Activated CD8-positive, alpha-beta memory T cell treated with anti-CD3 and anti-CD28 coated beads for 4 hours (primary cell): ENCODE measurements at places on chromosomes 13 and 19.

DNA sequence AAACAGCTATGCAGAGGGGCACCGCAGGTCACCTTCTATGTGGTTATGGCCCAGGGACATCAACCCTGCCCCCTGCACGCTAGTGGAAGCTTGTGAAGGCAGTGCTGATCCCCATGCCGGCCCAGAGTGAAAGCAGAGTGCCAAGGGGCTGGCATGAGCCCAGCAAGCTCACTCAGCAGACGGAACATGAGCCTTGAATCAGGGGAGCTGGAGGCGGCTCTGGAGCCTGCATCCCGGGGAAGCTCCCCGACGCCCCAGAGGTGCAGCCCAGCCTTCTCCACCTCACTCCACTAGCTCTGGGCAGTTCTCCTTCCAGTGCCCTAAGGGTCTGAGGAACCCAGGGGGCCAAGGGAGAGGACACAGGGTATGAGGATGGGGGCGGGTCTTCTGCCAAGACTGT is 19.0 kb upstream of the ISYNA1 start:
- no peak for DNase-seq

DNA sequence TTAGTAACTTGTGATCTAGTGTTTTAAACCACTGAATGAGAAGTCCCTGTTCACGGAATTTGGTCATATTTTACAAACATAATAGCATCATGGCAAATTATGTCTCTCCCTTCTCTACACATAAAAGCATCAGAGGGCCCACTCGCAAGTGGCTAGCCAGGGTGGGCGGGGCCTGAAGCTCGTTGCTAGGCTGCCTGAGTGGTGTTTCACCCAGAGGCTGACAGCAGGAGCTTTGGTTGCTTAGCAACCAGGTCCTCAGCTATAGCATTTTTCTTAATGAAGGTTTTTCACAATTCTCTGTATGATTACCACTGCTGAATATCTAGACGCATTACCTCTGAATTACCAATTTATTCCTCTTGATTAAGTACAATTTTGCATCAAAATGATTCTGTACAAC is 126.5 kb downstream of the NALCN start:
- DNase-seq = no peak

- DNase-seq = no peak
Measured at GRCh38 chr19:29215322-29215845, 2.4 kb upstream of the UQCRFS1 start.

DNA sequence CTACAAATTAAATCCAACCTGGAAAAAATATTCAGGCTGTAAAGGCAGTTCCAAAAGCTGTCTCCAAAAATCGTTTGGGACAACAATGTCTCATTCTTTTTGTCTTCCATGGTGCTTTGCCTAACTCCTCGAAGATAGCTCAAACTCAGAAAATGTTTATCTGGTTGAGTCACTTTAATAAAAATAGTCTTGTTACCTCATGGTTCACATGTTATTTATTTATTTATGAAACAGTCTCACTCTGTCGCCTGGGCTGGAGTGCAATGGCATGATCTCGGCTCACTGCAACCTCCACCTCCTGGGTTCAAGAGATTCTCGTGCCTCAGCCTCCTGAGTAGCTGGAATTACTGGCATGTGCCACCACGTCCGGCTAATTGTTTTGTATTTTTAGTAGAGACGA is 4.9 kb upstream of the BRD4 start:
- DNase-seq = no peak

GRCh38 chr19:45670670-45671453 is 2.8 kb downstream of the GIPR start:
- no peak for DNase-seq

GRCh38 chr13:94707400-94708021 is 4.8 kb downstream of the SOX21 start:
- no peak for DNase-seq

GRCh38 chr13:36822785-36823184 is 3.8 kb downstream of the RFXAP start:
- no peak for DNase-seq

- DNase-seq = peak; percentile 40
Measured at GRCh38 chr19:36489920-36490415, 607 bp upstream of the ZNF566 start.

DNA sequence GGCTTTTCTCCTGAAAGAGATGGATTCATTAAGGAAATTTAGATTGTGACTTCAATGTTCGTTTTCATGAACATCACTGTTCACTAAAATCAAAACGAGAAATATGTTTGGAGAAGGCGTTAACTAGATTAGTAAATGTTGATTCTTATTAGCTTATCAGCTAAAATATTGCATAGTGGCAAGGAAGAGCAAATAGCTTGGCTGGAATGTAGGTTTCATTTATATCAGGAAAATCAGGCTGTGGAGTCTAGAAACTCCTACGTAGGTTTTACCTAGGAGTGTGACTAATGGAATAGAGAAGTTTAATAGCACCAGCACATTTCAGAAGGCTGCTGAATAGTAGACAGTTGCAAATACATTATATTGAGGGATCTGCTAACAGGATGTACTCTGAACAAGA is 344.9 kb downstream of the LIG4 start:
- DNase-seq = no peak

- DNase-seq = no peak
Measured at GRCh38 chr19:4390017-4390566, 10.3 kb downstream of the SH3GL1 start.

DNA sequence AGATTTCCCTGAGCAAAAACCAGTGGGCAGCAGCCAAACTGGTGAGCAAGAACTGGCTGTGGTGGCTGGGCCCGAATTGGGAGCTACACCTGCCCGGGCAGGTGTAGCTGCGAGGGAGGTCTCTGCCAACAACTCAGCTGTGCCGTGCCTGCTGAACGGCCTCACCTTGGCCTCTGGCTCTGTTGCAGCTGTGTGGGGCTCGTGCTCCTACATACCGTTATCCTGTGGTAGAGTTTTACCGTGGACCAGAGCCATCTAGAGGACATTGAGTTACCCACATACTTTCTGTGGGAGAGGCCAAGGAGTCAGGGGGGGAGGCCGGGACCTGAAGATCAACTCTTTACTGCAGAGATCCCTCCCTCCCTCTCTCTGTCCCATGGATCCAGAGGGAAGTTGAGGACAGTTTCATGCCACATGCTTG is 113.2 kb downstream of the TM9SF2 start:
- no peak for DNase-seq

GRCh38 chr13:114121496-114122126 is 10.8 kb downstream of the RASA3 start:
- no peak for DNase-seq

- no peak for DNase-seq
Measured at GRCh38 chr13:106121173-106121754, 414.2 kb downstream of the EFNB2 start.

DNA sequence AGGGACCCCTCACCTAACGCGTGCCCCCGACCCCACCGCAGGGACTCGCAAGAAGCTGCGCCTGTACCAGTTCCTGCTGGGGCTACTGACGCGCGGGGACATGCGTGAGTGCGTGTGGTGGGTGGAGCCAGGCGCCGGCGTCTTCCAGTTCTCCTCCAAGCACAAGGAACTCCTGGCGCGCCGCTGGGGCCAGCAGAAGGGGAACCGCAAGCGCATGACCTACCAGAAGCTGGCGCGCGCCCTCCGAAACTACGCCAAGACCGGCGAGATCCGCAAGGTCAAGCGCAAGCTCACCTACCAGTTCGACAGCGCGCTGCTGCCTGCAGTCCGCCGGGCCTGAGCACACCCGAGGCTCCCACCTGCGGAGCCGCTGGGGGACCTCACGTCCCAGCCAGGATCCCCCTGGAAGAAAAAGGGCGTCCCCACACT is 4.7 kb upstream of the MYBPC2 start:
- no peak for DNase-seq

GRCh38 chr19:52993342-52994178 is 20.2 kb upstream of the ERVV-1 start:
- peak; percentile 49 for DNase-seq

- DNase-seq = no peak
Measured at GRCh38 chr19:45824041-45824471, 8.9 kb upstream of the RSPH6A start.

- no peak for DNase-seq
Measured at GRCh38 chr13:110687736-110688135, 18.2 kb downstream of the CARS2 start.

- DNase-seq = no peak
Measured at GRCh38 chr19:32824191-32824751, 45.3 kb downstream of the SLC7A9 start.

GRCh38 chr13:98399756-98400155 is 177.2 kb downstream of the STK24 start:
- no peak for DNase-seq

- no peak for DNase-seq
Measured at GRCh38 chr13:32905864-32906180, 110.4 kb upstream of the KL start.

DNA sequence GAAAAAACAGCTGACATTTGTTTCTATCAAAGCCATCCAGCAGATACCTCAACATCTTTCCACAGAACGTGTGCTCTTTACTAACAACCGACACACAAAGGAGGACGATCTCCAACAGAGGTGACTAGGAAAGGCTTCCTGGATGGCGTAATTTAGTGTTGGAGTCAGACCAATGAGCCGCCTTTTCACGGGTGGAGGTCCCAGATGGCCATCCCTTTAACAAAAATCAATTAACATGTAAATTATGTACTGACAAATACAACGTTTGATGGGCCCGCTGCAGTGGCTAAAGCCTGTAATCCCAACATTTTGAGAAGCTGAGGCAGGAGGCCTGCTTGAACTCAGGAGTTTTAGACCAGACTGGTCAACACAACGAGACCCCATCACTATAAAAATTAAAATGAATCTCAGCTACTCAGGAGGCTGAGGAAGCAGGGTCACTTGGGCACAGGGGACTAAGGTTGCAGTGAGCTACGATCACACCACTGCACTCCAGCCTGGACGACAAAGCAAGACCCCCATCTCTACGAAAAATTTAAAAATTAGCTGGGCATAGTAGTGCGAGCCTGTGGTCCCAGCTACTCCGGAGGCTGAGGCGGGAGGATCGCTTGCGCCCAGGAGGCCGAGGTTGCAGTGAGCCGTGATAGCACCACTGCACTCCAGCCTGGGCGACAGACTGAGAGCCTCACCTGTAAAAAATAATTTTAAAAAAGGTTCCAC is 1.2 kb upstream of the DPY19L3 start:
- DNase-seq = no peak

- DNase-seq = no peak
Measured at GRCh38 chr13:55714120-55714519, 1426.6 kb upstream of the PRR20A start.

- DNase-seq = no peak
Measured at GRCh38 chr19:13029893-13030292, 34.6 kb downstream of the NFIX start.

DNA sequence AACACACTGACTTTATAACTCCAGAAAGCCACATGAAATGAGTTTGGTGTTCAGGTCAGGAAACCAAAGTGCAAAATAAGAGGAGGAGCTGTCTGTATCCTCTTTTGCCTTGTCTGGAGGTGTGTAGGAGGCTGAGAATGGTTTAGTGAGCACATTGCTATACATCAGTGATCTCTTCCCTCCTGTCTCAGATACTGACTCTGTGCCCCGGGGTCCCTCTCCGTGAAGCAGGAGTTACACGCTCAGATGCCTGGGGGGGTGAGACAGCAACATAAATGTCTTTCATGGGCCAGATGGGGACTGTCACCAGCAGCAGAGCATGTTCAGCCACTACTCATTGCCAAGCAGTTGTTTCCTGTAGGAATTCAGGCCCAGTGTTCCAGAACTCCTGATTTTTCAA is 285.4 kb downstream of the ATP8A2 start:
- DNase-seq = no peak

DNA sequence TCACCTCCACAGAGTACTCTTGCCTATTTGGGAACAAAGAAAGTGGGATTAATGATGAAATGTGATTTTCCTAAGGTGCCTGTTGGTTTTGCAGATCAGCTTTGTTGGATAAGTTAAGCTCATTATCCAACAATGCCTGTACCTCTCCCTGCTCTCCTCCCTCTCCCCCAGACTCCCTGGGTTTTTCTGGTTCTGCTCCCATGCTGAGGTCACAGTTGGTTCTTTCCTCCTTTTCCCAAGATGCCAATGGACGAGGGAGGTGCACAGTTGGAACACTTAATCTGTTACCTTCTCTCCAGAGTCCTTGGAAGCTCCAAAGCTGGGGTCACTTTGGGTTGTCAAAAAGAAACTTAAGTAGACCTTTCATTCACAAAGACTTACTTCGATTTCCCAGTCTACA is 1.6 kb downstream of the OXGR1 start:
- no peak for DNase-seq
